Kidney epithelial cell (primary cell): ENCODE measurements at places on chromosomes 11 and 22.

- DNase-seq: no peak
Observed at GRCh38 chr11:57476757-57477506, 16.6 kb downstream of the RTN4RL2 start.

- no peak for DNase-seq
Observed at GRCh38 chr22:20720692-20721408, 53.1 kb upstream of the SERPIND1 start.

- DNase-seq: no peak
Observed at GRCh38 chr22:38040953-38041759, 16.0 kb upstream of the PICK1 start.

DNA sequence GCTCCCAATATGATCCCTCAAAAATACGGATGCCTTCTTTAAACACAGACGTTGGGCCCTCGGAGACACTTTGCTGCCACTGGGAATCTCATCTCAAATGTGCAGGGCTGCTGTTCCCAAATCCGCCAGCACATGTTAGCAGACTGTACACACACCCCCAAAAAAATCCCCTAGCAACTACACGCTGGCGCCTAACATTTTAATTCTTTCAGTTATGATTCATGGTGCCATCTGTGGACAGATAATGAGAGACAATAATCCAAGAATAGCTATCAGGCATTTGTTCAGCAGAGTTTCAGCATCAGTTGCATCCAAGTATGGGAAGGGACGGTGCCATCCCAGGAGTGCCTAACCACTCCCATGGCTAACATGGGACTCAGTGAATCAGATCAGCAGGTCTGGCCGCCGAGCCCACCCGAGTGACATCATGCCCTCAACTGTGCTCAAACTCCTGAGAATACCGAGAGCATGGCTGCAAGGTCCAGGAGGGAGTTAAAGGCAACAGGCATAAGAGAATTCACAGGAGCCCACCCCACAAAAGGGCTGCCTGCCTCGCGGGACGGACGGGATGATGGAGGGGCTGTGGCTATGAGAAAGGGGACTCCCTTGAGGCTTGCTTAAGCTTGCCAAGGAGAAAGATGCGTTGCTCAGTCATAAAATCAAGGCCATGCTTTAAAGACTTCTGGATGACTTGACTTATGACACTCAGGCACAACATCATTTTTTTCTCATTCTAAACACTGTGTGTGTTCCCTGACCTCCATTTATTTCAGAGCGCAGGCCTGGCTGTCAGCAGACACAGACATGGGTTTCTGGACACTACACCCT, 337.0 kb downstream of the SHANK2 start:
- DNase-seq: no peak

DNA sequence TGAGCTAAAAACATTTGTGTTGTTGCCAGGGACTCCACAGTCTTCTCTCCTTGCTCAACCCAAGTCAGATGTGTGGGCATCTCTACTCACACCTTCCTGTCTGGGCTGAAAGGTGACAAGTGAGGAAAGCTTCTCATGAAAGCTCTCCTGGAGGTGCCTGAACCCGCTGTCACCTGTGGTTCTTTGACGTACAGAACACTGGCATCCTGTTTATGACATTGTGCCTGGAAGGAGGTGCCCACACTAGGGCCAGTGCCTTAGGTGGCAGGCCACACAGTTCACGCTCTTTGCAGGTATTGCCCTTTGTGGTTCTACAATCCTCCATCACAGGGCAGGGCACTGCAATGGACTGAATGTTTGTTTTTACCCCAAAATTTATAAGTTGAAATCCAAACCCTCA, 108.5 kb downstream of the CD44 start:
- no peak for DNase-seq

GRCh38 chr11:100999756-101000155, 129.9 kb downstream of the PGR start:
- no peak for DNase-seq

DNA sequence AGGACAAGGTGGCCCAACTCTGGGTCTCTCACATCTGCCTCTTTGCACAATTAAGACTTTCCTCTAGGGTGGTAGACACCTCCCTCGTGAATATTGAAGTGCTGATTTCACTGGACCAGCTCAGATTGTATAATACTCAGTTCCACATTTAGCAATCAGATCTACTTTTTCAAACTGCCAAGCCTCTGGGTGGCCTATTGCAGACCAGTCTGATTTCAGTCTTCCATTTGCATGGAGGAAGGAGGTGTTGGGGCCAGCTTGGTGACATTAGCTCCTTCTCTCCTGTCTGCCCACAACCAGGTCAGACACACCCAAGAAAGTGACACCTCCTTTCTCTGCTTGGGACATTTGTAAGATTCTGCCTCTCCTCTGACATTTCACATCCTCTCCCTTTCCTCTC, 78.2 kb downstream of the PPFIBP2 start:
- DNase-seq: no peak

DNA sequence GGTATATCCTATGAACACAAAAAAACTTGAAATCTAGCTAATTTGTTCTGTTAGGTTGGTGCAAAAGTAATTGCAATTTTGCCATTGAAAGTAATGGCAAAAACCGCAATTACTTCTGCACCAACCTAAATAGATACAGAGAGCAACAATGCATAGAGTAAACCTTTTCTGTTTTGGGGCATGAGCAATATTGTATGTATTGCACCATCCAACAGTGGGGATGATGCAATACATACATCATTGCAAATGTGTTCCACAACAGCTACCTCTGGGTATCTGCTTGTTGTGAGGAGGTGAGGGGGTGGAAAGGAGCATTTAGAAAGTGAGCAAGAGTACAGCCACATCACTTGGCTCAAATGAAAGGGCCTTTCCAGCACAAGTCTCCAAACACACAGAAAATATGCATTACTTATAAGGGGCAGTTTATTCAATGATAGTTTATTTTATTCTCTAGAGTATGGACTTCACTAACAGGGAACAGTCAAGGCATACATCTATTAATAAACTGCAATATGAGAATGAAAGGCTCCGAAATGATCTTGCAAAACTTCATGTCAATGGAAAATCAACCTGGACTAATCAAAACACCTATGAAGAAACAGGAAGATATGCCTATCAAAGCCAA, 77.3 kb downstream of the DEUP1 start:
- no peak for DNase-seq

GRCh38 chr11:76134239-76134638, 72.1 kb downstream of the WNT11 start:
- no peak for DNase-seq

DNA sequence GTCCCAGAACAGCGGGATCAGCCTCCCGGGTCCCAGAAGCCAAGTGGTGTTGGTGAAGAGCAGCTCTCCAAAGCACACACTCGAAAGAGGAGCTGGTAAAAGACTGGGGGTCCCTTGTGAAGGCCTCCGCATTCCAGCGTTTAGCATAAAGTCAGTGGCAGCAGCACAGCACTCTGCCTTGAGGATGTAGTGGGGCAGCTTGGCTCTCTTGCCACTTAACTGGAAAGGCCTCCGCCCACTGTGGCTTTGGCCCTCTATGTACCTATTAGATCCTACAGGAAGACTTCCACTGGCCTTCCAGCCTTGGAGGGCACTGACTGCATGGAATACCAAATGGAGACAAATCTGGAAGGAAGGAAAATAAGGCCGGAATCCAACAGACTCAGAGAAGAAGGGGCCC, 1455.3 kb downstream of the BRD1 start:
- DNase-seq: no peak

DNA sequence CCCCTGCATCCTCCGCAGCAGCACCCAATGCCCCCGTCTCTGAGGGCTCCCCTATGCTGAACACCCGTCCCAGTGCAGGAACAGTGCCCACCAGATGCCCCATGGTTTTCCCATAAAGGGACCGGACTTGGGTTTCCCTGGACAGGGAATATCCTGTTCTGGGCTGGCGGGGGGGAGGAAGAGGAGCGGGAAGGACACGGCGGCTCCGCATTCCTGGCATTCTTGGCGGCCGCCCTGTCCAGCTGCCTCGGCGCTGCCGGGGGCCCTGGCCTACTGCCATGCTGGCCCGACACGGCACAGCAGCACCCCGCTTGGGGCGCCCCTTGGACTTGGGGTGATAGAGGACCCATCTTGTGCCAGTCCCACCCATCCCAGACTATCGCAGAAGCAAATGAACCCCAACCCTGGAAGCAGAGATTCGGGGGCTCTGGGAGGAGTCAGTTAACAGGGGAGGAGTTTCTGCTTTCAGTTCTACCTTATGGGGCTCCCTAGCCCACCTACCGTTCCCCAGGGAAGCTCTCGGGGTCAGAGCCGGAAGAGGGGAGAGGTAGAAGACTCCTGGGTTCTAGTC, 23.7 kb upstream of the CBX7 start:
- no peak for DNase-seq

- no peak for DNase-seq
Observed at GRCh38 chr11:82639251-82639650, 94.4 kb downstream of the FAM181B start.

DNA sequence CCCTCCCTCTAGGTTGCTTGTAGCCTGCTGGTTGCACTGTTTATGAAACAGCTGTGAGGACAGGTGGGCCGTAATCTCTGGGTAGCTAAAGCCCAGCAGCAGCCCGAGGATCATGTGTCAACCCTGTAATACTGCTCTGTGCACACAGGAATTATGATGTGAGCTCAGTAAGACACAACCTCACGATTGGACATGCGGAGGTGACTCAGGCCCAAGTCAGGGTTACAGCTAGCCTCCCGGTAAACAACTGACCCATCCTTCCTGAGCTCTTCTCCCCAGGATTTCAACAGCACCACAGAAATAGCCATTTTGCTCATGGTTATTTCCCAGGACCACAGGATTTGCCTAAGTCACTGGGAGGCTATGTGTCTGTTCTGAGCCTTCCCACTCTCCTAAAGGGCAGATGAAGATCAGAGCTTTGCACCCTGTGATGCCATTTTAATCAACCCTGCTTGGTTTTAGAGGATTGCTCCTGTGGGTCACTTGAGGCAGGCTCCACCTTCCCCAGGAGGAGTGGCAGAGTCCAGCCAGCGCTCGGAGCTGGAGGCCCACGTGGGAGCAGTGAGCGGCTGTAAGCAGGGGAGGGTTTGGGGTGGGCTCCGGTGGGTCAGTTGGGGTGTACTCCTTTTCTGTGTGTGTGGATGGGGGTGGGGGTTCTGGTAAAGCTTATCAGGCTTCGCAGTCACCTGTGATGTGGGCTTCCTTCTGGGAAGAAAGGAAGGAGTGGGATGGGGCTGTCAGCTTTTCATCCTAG, at the start of gene AMPD3:
Gene AMPD3, plus strand, starts transcription at position 387 of the 754 bp plus-strand sequence. CDS start 6,256 bp downstream, outside the sequence.
- peak; percentile 90 for DNase-seq

GRCh38 chr11:93517041-93517440, 26.1 kb downstream of the SMCO4 start:
- DNase-seq: no peak

DNA sequence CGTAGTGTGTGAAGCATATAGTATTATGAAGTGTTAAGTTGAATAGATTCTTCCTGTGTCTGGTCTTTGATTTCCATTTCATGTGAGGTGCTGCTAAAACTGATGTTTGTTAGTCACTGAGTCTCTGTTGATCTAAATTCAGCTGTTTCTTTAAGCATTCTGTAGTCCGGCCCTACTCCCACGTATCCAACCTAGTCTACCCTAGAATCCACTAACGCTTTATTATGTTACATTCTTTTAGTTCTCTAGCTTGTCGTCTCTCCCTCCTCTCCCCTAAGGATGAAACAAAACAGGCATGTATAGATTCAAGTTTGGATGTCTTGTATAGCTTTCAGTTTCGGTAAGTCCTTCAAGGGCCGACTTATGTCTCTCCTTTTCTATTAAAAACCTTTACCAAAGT, 4.1 kb downstream of the WEE1 start:
- DNase-seq: no peak

DNA sequence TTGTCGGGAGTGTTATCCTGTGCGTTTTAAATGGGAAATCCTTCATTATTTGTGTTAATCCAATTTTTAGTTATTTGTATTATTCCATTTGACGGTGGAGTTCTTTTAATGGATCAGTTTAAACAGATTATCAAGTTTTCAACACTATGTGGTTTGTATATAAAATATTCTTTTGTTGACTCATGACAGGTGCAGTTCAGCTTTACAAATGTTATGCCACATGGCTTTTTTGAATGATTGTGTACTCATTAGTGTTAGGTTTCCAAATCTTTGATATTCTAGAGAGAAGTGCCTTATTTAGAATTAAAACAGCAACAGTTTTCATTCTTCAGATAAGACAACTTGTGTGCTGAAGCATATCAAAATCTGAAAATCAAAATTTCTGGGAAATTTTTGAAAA, 2.4 kb downstream of the JAM3 start:
- no peak for DNase-seq

DNA sequence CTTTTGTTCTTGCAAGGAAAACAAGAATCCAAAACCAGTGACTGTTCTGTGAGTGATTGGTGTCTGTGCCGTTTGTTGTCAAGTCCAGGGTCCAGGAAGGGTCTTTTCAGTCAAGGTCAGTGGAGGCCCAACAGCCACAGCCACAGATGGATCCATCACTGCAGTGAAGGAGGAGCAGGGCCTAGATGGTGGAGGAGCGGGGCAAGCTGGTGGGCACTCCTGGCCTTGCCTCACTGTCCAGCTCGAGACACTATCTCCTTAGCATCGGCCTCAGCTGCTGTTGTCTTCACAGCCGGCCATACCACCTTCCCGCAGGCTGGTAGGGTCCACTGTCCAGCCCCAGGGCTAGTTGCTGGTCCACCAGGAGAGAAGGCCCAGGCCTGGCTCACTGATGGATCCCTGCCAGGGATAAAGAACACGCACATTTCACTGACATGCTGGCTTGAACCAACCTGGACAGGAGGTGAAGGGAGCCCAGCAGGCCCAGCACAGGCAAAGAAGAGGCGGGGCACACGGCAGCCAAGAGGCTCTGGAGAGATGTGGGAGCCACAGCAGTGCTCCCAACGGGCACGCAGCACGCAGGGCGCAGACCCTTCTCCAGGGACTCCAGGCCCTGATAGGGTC, 15.2 kb downstream of the POLR3H start:
- DNase-seq: no peak

GRCh38 chr11:34337016-34337415, 20.8 kb downstream of the ABTB2 start:
- no peak for DNase-seq

DNA sequence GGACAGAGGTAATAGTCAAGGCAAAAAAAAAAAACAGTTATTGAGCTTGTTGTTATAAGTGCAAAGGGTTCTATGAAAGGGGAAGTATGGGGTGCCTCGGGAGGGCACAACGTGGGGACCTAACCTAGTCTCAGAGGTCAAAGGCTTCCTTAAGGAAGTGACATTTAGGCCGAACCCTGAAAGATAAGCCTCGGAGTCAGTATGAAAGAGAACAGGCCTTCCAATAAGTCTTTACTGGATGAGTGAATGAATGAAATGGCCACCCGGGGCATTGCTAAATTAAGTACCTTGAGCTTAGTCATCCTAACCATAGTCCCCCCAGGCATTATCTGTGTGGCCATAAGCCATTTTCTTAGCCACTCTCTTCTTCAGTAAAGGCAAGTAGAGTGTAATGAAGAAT, 19.7 kb downstream of the FLI1 start:
- DNase-seq: no peak

DNA sequence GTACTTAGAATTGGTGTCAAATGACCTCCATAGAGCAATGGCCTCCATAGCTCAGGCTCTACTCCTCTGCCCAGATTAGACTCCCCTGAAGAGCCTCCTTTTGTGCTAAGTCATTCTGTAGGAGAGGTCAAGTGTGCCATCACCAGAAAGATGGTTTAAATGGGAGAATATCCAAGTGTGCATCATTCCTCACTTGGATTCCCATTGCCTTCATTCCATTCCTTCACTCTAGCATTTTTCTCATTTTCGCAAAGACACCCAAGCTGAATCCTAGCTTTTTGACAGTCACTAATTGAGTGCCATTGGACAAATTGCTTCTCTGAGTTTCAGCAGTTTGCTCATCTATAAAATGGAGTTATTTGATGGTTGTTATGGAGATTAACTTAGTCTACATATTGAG, 16.9 kb downstream of the CLMP start:
- no peak for DNase-seq
